ENCODE measurements at places on chromosomes 7 and 10.

GRCh38 chr10:89332123-89332633 lies 4.4 kb downstream of the IFIT3 start:
- DNase-seq, result no peak

DNA sequence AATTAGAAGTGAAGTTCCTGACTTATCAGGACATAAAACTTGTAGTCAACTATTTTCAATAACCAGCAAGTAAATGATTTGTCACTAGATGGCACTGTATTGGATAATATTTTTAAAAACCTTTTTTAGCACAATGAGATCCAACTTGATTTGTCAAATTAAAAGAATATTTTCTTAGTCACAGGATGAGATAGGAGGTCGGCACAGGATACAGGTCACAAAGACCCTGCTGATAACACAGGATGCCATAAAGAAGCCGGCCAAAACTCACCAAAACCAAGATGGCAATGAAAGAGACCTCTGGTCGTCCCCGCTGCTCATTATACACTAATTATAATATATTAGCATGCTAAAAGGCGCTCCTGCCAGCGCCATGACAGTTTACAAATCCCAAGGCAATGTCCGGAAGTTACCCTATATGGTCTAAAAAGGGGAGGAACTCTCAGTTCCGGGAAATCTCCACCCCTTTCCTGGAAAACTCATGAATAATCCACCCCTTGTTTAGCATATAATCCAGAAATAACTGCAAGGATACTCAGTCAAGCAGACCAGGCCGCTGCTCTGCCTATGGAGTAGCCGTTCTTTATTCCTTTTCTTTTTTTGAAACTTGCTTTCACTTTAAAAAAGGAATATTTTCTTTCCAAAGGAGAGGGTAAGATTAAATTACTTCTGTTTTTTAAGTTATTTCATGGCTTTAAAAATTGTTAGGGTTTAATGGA lies 255.7 kb upstream of the MKLN1 start:
- DNase-seq, result no peak

GRCh38 chr7:156220078-156220605 lies 407.9 kb upstream of the SHH start:
- no peak for DNase-seq

DNA sequence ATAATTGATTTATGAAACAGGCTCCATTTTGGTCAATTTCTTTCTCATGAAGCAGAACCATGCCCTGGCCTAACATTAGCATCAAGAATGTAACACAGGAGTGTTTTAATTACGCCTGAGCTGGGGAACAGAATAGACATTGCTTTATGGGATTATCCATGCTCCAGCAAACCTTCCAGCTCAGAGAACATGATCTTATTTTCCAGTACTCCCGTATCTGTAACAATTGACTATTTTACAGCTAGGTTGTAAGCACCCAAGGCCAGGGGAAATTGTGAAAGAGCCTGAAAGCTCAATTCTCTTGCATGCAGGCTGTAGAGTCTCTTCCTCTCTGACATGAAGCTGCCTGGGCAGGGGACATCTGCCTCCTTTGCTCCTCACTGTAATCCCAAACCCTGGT lies 30.8 kb upstream of the CRYGN start:
- no peak for DNase-seq

- DNase-seq, result no peak
These were observed 132.9 kb upstream of the ZMIZ1 start for GRCh38 chr10:78935697-78936407.

- no peak for DNase-seq
These were observed 180.0 kb upstream of the BMPER start for GRCh38 chr7:33725111-33726025.

DNA sequence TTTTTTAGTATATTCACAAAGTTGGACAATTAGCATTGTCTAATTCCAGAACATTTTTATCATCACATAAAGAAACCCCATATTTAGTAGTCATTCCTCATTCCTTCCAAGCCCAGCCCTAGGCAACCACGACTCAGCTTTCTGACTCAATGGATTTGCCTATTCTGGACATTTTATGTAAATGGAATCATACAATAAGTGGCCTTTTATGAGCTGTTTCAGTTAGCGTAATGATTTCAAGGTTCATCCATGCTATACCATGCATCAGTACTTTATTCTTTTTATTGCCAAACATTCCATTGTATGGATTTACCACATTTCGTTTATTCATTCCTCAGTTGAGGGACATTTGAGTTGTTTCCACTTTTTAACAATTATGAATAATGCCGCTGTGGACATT lies 249.2 kb downstream of the DYNC1I1 start:
- DNase-seq, result no peak

DNA sequence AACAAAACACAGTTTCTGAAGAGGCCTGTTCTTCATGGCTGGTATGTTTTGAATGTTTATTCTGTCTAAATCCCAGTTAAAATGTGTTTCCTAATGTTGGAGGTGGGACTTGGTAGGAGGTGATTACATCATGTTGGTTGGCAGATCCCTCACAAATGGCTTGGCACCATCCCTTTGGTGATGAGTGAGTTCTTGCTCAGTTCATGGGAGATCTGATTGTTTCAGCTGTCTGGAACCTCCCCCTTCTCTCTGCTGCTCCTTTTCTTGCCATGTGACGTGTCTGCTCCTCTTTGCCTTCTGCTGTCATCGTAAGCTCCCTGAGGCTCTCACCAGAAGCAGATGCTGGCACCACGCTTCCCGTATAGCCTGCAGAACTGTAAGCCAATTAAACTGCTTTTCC lies 383.6 kb upstream of the TPK1 start:
- no peak for DNase-seq
